MM.1S (cell line): ENCODE measurements at places on chromosomes 13 and 19.

GRCh38 chr19:7977021-7977722 is 28.3 kb downstream of the ELAVL1 start:
- no peak for DNase-seq

DNA sequence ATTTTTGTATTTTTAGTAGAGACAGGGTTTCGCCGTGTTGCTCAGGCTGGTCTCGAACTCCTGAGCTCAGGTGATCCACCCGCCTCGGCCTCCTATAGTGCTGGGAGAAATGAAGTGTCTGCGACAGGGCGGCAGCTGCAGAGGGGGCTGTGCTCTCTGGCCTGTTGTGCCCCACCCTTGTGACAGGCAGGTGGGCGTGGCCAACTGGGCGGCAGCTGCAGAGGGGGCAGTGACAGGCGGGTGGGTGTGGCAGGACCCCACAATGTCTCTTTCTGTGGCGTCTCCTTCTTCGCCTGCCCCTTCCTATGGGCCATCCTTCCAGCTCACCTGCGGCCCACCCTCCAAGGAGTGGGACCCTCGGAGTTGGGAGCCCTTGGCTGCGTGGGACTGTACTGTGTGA is 11.8 kb downstream of the STK11 start:
- DNase-seq = no peak

- no peak for DNase-seq
These were observed at the start of gene ZIK1 for GRCh38 chr19:57583521-57584416. Gene ZIK1 (plus strand): TSS chr19:57584145. CDS start chr19:57584357, 212 bp downstream.

DNA sequence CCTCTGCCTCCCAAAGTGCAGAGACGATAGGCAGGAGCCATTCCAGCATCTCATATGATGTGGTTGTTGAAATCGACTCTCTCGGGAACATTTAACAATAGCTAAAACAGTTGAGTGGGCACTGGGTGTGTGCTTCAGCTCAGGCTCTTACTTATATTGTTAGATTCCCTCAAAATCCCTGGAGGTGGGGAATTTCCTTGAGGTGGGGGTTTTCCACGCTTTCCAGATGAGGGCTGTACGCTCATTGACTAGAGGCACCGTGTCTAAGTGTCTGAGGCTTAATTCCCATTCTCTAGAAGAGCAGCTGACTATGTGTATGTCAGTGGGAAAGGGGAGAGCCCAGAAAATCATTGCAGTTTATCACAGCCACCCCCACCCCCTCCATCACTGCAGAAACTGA is 10.8 kb upstream of the GRAMD1A start:
- DNase-seq = no peak

- no peak for DNase-seq
These were observed 9.3 kb upstream of the PEAK3 start for GRCh38 chr19:2291185-2291751.

- DNase-seq = no peak
These were observed 35.1 kb downstream of the SPATA13 start for GRCh38 chr13:24195626-24196025.

GRCh38 chr19:35279985-35280821 is 2.1 kb upstream of the HAMP start:
- no peak for DNase-seq

DNA sequence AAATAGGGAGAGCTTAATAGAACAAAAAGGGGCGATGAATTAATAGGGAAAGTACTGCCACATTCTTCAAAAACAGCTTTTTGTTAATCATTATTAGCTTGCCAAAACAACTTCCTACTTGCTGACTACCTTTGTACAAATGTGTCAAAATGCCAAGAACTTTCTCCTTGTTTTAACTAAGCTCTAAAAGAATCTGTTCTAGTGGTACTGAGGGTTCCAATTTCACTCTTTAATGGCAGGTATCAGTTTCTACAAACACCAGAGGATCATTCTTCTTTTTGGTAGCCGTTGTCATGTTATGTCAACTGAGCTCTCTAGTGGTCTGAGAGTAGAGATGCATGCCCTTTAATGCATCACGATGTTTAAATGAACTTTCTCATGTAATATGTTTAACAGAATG is 29.4 kb upstream of the FBXL3 start:
- no peak for DNase-seq

- no peak for DNase-seq
These were observed 476.5 kb downstream of the MYO16 start for GRCh38 chr13:109105899-109106298.

- DNase-seq = no peak
These were observed 10.2 kb downstream of the TNFAIP8L1 start for GRCh38 chr19:4649392-4650047.

DNA sequence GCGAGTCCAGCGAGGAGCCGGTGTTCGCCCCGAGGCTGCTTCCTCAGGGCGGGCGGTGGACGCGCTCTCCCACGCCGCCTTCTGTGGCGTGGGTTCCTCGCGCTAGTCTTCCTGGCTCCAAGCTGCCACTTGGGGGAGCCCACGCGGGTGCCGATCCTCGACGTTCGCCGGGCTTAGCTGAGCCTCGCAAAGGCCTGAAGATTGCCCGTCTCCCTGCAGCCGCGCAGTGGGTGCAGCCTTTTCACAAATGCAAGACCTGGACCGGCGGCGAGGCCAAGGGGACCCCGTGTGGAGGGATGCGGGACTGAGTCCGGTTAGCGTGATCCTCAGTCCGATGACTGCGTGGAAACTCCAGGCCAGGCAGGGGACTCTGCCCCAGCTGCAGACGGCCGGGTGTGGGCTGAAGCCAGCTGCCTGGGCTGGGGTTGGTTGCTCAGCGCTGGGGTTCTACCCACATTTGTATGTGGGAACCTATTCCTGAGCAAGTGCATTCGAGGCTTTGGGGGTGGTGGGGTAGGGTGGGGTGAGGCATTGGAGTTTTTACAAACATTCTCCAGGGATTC is 16.6 kb upstream of the LRP3 start:
- no peak for DNase-seq

GRCh38 chr13:93814658-93815057 is 588.1 kb downstream of the GPC6 start:
- no peak for DNase-seq

DNA sequence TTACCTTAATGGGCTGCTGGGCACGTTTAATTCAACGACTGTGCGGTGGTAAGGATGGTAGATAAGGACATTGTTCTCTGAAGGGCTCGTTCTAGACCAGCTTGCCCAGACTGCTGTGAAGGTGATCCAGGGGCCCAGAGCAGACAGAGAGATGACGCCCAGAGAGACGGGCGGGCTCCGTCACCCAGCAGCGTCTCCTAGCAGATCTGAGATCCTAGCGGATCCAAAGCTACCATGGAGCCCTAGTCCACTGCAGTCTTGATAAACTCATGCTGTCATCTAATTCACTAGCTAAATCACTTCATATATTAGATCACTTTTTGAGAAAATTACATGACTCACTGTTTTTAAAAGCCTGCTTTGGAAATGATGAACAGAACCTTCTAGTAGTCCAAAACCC is 21.5 kb downstream of the COL4A2 start:
- DNase-seq = no peak

DNA sequence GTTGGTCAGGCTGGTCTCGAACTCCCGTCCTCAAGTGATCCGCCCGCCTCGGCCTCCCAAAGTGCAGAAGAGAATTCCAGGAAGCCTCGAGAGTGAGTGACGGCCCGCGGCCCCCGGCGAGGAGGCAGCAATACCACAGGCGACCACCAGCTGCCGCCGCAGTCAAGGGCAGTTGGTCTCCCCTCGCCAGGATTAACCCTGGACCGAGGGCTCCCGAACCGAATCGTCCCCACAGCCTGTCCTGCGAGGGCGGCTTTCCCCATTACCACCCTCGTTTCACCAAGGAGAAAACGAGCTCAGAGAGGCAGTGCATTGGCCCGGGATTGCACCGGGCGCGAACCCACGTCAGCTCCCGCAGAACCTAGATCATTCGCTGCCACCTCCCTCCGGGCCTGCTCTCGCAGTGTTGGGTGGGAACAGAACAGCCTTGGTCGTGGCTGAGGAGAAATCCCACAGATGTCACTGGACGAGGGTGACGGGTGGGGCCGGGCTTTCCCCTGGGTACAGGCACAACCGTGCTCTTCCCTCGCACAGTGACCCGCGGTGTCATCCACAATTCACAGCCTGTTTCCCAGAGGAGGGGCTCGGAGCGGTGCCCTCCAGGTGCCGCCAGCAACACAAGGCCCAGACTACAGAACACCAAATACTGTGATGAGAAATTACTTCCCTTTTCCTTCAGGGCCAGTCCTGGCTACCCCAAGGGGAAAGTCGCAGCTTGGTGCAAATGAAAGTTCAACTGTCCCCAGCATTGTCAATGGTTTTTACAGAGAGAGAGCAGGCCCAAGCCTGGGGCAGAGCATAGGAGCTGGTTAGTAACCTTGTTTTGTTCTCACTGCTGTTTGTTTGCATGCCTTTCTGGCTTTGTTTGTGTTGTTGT is 24.8 kb downstream of the C2CD4C start:
- DNase-seq = no peak
